ENCODE measurements at places on chromosomes 1 and 21.

DNA sequence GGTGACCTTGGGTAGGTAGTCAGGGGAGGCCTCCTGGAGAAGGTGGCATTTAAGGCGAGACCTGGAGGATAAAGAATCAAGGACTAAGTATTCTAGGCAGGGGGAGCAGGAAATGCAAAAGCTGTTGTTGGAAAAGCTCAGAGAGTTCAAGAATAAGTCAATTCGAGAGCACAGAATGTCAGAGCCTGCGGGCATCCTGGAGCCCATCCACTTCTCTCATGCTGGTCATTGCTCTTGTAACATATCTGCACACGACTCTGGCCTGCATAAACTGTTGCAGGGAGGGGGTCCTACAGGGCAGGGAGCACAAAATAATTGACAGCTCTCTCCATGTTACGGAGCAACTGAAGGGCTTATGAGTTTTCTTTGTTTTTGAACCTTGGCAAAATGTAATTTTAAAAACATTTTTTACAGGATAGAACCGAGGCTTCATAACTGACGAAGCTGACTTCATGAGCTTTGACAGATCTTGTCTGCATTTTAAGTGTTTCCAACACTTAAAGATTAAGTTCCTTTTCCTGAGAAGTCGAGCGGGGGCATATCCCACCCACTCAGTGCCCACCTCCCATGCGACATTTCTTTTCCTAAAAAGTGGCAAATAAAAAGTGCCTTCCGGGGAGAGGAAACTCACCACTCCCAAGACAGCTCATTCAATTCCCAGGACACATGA is 4.2 kb downstream of the PLA2G5 start:
- no peak for DNase-seq

DNA sequence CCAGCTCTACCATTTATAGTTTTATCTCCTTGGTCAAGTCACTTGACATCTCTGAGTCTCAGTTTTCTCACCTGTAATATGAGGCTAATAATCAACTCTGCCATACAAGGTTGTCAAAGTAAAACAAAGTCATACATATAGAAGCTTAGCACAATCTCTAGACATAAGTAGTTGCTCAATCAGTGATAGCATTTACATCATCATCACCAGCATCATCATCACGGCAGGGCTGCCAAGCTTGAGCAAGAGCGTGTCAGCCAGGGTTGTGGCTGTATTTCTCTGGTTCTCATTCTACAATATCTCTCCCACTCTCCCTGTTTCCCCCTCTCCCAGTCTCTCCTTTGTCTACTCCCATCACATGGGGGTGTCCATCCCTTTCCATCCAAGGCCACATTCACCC is 41.7 kb upstream of the COA6 start:
- no peak for DNase-seq

DNA sequence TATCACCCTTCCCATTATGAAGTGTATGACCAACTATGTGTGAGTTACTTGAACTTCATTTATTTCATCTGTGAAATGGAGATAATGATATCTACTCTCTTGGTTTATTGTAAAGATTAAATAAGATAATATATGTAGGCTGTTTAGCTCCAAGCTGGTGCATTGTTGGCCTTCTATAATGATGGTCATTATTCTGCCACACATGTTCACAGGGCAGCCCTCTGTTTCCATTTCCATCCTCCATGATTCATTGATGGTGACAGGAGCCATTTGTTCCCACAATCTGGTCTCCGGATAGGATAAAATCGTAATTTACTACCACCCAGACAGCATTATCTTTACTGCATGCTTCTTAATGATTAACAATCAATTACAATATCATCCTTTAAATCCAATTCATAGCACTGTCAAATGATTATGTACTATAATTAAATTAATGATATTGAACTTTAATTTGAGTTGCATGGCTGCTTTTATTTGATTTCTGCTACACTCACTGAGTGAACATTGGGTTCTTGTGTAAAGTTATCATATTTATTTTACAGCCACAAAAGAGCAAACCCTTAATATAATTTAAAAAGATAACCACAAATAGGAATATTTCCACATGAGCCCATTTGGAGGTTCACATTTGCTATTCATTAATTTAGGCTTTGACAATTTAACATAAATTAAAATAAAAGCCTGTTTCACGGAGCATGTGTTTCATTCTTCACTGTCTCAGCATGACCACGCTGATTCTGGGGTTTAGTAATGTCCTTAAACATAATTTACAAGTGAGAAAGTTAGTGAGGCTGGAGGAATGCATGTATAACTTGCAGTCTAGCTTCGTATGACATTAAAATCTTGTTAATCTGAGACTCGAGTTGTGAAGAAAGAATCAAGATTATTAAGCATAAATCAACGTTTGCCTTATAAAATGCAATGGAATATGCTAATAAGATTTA is 596.4 kb upstream of the ZRANB2 start:
- DNase-seq = no peak

DNA sequence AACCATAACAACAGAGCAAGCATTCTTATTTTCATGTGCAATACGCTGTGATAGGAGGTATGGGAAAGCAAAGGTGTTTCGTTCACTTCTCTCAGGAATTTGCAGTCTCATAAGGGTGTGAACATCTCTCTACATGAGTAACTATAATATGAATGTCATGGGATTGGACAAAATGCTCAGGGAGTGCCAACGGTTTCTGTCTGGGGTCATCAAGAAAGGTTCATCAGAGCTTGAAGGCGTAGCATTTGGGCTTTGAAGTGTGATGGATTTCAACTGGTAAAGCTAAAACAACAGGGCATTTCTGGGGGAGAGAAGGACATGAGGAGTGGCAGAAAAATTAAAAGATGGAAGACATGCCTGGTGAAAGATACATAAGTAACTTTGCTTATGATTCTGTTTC is 32.4 kb downstream of the GREM2 start:
- DNase-seq = no peak

DNA sequence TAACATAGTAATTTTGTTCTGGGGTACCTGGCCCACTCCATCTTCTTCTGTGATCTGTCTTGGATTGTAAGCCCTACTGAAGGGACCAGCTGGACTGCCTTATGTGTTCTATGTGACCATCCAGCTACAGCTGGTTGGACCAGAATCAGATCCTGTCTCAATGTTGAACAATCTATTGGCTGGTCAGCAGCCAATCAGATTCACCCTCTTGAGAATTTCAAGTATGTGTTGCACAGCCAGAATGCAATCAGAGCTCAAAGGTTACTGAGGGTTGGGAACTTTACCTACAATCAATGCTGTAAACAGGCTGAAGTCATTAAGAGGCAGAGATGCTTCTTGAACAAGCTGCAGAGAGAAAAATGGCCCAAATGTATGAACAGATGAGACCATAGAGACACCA is 61.9 kb downstream of the KCNC4 start:
- no peak for DNase-seq

DNA sequence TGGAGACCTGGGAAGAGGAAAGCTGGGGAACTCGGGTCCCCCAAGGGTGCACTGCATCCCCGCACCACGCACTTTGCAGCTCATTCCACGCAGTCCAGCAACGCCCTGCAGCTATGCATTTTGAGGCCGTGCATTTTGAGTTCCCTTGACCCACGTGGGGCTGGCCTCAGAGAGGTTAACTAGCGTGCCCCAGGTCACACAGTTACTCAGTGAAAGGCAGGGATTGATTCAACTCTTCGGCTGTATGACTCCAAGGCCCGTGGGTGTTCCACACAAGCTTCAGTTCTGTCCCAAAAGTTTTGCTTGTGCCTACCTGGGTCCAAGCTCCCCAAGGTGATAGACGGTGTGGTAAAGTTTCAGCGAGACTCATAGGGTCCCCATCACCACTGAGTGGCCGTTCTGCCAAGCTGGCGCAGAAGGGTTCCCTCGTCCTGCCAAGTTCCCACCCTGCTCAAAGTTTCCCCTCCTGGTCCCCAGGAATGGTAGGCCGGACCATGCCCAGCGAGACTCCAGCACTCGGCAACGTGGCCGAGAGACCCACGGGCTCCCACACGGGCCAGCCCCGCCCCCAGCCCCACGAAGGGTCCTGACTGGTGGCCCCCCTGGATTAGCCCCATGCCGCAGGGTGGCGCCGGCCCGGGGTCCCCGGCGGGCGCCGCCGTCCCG is 611 bp downstream of the HSPG2 start:
- DNase-seq = peak; percentile 60

GRCh38 chr1:204149635-204150565 is 1.9 kb downstream of the ETNK2 start:
- DNase-seq = no peak

- no peak for DNase-seq
Measured at GRCh38 chr1:56411484-56412180, 167.7 kb downstream of the PLPP3 start.

- DNase-seq = no peak
Measured at GRCh38 chr21:44926331-44927101, 5.8 kb upstream of the ITGB2 start.

DNA sequence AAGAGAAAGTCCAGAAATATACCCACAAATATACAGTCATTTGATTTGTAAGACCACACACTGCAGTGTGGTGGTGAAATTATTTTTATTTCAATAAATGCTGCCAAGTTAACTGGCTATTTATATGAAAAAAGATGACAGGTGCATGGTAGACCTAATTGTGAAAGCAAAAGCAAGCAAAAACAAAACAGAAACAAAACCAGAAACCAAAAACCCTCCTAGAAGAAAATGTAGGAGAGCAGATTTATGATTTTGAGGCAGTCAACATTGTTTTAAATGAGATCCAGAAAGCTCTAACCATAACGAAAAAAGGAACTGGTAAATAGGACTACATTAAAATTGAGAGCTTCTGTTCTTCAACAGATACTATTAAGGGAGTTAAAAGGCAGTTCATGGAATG is 303.6 kb downstream of the PRDM2 start:
- no peak for DNase-seq

- no peak for DNase-seq
Measured at GRCh38 chr1:10779841-10780240, 16.6 kb downstream of the CASZ1 start.

DNA sequence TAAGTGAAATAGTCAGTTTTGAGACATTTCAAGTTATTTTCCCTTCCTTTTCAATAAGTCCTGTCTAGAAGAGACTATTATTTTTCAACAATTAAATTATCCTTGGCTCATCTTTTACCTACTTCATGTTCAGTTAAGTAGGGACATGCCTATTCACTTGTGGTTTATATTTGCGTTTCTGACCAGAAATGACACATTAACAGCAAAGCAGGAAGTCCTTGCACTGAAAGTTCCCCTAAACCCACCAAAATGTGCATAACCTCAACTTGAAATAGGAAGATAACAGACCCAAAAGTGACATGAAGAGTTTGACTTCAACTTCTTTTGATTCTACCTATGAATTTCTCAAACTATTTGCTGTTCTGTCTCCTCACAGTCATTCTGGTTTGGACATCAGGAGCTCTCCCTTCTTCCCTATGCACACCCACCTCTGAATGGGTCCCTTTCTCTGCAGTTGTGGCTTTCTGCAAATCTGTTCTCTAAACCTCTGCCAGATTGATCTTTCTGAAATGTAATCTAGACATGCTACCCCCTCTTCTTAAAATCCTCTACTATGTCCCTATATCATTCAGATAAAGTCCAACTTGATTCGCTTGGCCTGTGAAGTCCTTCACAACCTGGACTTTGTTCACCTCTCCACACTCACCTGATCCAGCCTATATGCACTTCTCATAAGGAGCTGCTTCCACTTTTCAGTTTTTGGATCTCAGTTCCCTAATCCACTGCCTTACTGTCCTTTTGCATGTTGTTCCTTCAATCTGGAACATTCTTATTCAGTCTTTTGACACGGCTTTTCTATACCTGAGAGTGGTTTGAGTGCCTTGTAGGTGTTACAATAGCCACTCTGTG is 661.5 kb upstream of the ADGRL4 start:
- DNase-seq = no peak

- no peak for DNase-seq
Measured at GRCh38 chr1:205569411-205570172, 62.2 kb downstream of the ELK4 start.

GRCh38 chr1:84632137-84632536 is 57.9 kb upstream of the CTBS start:
- no peak for DNase-seq

DNA sequence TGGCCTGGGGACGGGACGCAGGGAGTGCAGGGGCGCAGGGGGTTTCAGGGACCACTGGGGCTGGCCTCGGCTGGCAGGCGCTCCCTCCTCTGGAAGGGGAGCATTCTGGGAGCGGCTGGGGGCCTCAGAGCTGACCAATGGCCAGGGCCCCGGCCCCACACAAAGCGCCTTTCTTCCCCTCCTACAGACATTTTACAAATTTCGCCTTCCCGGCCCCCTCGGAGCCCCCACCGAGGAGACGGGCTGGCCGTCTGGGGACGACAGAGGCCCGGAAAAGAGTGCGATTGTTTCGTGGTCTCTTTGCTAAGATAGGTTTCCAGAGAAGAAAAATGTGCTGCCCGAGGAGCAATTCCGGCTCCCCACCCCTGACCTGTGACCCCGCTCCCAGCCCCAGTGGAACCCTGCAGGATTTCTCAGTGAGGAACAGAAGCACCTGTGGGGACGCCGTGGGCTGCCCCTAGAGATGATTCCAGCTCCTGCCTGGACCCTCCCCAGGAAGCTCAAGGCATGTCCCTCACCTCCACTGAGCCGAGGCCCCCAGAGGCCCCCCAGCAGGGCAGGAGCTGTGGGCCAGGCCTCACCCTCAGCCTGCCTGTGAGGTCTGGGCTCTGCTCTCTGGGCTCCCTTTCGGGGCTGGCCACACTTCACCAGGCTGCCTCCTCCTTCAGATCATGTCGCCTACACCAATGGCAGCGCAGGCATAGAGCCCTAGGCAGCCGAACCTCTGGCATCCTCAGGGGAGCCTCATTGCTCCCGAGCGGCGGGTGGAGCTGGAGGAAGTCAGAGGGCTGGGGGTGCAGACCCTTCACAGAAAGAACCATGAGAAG is 15.0 kb upstream of the PLEKHG5 start:
- DNase-seq = no peak

DNA sequence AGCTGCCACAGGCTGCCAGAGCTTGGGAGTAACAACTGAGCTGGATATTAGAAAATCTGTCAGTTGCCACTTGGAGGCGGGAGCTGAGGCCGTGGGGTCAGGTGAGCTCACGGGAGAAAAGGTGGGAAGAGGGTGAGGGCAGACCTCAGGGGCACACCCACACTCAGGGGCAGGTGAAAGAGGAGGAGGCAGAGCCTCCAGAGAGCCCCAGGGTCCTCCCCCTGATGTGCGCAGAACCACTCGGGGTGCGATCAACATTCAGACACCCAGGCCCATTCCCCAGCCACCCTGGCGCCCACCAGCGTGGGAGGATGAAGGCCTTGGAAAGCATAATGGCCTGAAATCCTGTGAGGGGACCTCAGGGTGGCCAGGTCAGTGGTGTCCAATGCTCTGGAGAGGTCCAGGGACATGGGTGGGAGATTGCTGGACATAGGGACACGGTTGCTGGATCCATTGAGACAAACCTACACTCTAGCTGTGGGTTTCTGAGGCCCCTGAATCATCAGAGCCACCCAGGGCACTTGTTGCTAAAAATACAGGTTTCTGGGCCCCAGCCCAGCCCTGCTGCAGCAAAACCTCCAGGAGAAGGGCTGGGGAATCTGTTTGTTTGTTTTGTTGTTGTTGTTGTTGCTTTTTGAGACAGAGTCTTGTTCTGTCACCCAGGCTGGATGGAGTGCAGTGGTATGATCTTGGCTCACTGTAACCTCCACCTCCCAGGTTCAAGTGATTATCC is 49.4 kb upstream of the GPR153 start:
- DNase-seq = no peak

- DNase-seq = no peak
Measured at GRCh38 chr1:38201431-38201830, 154.8 kb upstream of the POU3F1 start.

GRCh38 chr21:40688106-40688864 is 158.7 kb downstream of the DSCAM start:
- DNase-seq = no peak

Data from femur (tissue), 1 donor.